ENCODE measurements at places on chromosomes 2 and 18.

DNA sequence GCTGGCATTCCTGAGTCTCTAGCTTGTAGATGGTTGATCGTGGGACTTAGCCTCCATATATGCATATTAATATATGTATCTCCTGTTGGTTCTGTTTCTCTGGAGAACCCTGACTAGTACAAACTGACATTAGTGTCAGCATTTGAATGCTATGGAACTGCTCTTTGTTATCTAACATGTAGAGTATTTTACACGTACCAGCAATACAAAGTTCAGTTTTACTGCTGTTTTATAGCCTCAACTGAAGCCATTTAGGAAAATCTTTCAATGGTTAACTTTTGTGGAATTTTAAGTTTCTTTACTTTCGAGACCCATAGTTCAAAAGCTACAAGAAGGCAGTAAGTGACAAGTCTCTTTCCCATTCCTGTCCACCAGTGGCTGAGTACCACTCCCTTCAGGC lies 418.4 kb downstream of the NUP35 start:
- DNase-seq: no peak

GRCh38 chr2:147275943-147276342 lies 568.9 kb upstream of the ACVR2A start:
- DNase-seq: peak; percentile 79

GRCh38 chr2:26179446-26179913 lies 6.6 kb downstream of the GAREM2 start:
- DNase-seq: peak; percentile 83

DNA sequence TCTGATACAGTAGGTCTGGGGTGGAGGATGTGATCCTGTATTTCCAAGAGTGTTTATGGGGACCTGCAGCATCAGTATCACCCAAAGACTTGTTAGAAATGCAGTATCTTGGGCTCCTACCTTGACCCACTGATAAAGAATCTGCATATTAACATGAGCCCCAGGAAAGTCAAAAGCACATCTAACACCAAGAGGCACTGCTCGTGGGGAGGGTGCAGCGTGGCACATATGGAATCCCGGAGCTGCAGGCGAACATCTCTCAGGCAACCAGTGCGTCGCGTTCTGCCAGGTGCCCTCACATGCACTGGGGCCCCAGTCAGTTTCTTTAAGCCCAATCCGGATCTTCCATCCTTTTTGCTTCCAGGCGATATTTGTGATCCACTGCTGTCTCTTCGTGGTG lies 41.3 kb upstream of the ASB18 start:
- DNase-seq: no peak

DNA sequence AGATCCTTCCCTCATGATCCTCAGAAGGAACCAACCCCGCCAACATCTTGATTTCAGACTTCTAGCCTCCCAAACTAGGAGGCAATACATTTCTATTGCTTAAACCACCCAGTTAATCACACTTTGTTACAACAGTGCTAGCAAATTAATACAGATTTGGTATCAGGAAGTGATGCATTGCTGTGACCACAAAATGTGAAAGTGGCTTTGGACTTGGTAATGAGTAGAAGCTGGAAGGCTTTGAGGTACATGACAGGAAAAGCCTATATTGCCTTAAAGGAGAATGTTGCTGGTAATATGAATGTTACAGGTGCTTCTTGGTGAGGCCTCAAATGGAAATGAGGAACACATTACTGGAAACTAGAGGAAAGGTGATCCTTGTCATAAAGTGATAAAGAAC lies 260.3 kb downstream of the SATB2 start:
- DNase-seq: no peak

All from endodermal cell (in vitro differentiated cells).